Left renal cortex interstitium (tissue), 4 donors: ENCODE measurements at places on chromosomes 6 and 20. TPM values are rescaled to one million over a fixed set of nuclear protein-coding genes. Genes with fewer than 3 reads are reported as not detected.

- DNase-seq = no peak
Measured at GRCh38 chr20:12229891-12230290, 312.2 kb downstream of the BTBD3 start.

GRCh38 chr20:44970243-44970757, 4.0 kb downstream of the STK4 start:
- no peak for DNase-seq

DNA sequence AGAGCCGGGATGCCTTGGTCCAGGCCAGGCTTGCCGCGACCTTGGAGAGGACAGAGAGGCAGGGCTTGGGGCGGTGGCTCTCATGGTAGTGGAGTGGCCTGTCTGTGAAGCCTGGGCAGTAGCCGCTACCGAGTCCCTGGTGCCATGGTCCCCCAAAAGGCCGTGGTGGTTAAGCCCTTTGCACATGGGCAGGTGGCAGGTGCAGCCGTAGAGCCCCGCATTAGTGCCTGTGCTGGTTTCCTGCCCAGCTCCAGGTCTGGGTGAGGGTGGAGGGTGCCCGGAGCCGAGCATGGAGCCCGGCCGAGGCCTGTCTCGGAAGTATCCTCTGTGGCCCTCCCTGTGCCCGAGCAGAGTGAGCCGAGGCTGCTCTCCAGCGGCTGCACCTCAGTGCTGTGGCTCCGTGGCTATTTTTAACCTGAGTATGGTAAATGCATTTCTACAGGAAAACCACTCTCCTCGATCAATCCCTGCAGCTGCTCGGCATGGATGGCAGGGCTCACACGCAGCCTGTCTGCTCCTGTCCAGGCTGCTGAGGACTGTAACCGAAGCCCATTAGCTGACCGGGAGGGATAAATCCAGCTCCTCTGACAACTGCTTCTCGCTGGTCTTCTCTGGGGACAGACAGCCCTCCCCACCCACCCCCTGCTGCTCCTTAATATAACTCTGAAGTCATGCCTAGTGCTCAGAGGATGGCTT, 36.3 kb upstream of the GATA5 start:
- no peak for DNase-seq

DLL1 gene
- 8.7 TPM for polyA plus RNA-seq

NUS1 gene
- polyA plus RNA-seq = 46.3 TPM

RFX6 gene
- 0.06 TPM for polyA plus RNA-seq

DNA sequence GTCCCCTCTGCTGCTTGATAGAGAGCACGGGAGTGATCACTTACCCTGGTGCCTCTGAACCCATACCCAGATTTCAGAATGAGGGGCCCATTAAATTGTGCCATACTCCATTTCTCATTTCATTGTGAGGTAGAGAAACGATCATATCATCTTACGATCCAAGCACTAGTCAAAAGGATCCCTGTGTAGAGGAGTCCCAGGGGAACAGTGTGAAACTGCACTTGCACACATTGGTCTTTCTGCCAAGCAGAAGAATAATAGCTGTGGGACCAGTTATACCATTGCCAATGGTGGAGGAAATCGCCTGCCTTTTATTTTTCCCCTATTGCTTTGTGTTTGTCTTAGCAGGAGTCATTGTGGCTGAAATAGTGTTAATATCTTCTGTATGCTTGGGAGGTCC, 161.9 kb downstream of the FARS2 start:
- no peak for DNase-seq

RGS17 gene
- 1.7 TPM for polyA plus RNA-seq

DNA sequence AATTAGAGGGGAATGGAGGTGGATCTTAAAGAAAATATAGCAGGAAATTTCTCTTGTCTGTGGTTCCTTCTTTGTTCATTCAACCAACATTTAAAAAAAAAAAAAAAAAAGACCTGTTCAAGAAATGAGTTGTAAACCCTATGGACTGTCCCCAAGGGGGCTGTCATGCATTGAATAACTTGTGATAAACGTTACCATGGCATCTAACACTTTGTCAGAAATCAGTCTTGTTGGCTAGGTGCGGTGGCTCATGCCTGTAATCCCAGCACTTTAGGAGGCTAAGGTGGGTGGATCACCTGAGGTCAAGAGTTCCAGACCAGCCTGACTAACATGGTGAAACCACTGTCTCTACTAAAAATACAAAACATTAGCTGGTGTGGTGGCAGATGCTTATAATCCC, 381.7 kb downstream of the BCKDHB start:
- DNase-seq = no peak

ZNF391 gene
- 12.2 TPM for polyA plus RNA-seq

DNA sequence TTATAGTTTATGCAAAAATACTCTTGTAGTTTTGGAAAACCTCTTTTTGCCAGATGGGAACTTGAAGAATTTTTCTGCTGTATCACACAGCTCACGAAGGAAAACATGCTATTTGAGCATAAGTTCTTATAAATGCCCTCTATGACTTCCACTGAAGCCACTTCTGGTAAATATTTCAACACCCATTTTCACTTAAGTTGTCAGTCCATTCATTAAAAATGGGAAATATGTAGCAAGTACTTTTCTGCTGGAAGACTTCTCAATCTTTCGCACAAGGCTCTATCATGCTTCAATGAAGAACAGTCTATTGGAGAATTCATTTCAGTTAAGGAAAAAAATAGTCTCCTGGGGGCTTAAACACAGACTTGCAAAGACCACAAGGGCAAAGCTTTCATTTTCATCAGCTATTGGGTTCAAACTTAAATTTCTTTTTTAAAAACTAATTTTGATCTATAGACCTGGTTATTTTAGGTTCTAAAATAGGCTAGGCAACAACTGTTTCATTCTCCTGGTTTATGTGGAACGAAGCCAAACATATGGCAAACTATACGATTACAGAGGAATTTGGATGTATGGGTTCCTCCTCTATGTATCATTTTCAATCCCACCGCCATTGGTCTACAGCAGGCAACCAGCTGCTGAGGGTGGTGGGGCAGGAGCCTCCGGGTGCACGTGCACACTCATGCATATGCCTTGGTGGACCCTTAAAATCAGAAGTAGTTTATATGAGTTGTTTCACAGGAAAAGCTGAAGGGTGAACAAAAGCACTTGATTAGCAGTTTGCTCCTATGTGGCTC, 38.7 kb downstream of the LAMA4 start:
- no peak for DNase-seq

- no peak for DNase-seq
Measured at GRCh38 chr20:10466325-10466724, 31.2 kb downstream of the SLX4IP start.

GRCh38 chr6:157302736-157303135, 20.6 kb downstream of the TMEM242 start:
- DNase-seq = no peak

SLC44A4 gene
- polyA plus RNA-seq = 51.3 TPM

- DNase-seq = no peak
Measured at GRCh38 chr6:5082487-5083306, 2.4 kb upstream of the PPP1R3G start.

DNA sequence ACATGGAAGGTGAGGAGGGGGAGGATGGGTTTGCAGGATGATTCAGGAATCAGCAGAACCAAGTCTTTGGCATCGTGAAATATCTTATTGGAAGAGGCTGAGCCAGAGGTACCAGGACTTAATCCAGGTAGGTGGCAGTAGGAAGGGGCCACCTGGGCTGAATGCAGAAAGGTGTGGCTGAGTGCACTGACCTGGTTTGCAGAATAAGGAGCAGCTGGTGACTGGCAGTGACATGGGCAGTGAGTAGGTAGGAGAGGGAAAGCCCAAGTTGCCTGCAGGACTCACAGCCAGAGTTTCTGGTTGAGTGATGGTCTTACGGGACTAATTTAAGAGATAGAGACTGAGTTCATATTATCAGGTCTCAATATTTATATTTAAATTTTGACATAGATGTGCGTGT, 1.1 kb upstream of the PBOV1 start:
- no peak for DNase-seq

GCNT2 gene
- 16.0 TPM for polyA plus RNA-seq

DNA sequence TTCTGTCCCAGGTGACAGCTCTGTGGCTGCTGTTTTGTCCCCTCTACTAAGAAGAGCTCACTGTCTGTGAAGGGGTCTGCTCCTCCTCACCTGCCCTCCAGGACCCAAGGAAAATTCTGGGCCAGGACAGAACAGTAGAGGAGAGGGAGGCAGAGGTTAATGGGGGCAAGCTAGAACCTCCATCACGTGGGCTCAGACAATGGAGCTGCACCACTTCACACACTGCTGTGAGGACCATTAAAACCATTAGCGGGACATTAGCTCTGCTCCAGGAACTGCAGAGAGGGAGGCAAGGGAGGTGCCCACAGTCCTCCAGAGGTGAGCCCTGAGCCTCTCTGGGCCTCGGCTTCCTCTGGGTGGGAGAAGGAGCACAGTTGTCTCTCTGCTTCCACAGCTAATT, 78.4 kb downstream of the NOL4L start:
- no peak for DNase-seq

GRCh38 chr20:39853636-39854035, 835.4 kb downstream of the MAFB start:
- no peak for DNase-seq

DNA sequence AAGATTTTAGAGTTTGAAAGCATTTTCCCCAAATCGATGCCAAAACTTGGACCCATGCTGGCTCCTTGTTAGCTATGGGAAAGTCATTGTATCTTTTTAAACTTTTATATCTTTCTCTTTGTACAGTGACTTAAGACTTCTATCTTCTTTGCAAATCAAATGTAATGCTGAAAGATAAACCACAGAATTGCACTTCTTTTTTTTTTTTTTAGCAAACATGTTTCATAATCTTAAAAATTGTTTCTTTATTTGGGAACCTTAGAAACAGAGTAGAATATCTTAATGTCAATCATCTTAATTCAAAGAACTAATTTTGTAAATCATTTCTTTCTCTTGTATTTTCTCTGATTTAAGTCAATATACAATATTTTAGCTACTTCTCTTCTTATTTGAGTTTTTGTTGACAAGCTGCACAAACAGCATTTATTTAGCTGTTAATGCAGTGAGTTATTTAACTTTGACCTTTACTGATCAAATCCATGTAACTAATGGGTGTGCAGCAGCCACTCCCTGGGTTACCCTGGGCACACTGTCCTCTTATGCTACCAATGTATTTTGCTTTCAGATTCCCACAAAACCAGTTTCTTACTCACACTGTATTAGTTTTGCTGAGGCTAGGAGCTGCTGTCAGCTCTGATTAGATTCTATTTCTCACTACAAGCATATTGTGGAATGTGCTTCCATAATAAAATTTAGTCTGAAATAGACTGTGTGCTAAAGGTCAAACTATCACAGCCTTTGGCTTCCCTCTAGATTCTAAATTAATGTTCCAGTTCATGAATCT, 279.6 kb downstream of the ADGB start:
- no peak for DNase-seq

- DNase-seq = no peak
Measured at GRCh38 chr20:3804254-3804751, 8.2 kb downstream of the CDC25B start.

- no peak for DNase-seq
Measured at GRCh38 chr6:20217891-20218290, 5.6 kb upstream of the MBOAT1 start.

RAMACL gene
- polyA plus RNA-seq = 0.30 TPM

DNA sequence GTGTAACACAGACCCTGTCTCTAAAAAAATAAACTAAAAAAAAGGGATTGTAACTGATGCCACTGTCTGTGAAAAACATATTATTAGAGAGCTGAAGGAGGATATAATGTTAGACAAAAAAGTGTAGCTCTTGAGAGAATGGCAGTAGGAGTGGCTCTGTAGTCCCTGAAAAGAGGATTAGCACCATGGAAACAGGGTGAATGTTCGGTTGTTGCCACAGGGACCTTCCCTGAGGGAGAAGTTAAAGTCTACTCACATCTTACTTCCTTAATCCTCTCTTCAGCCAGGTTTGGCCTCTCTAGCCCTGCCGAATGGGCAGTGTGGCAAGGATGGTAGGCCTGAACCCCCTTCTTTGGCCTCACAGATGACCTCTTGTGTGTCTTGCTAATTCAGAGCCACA, 12.1 kb downstream of the SCAND1 start:
- DNase-seq = no peak

DNA sequence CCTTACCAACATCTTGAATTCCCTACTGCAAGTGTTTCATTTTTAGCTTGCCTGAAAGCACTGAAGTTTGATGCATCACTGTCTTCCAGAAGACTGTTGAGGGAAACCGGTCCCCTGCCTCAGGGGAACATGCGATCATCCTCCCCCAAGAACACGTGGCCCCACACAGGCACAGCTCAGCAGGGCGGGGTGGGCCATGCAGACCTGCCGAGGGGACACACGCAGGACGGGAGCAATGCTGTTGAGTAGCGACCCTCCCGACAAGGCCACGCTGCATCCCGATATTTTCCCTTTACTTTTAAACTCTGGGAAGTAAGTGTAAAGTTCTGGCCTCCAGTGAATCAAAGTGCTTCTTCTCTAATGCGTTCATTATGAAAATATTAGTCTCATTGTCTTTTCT, 59.3 kb upstream of the XRN2 start:
- no peak for DNase-seq

- DNase-seq = no peak
Measured at GRCh38 chr20:507761-508332, 35.7 kb downstream of the CSNK2A1 start.

- no peak for DNase-seq
Measured at GRCh38 chr20:389220-389619, 8.7 kb downstream of the TRIB3 start.

GRCh38 chr20:36861625-36861874, 14.4 kb upstream of the TLDC2 start:
- DNase-seq = no peak

- DNase-seq = no peak
Measured at GRCh38 chr20:19987046-19987445, 30.1 kb upstream of the NAA20 start.

PAX1 gene
- not detected for polyA plus RNA-seq

DNA sequence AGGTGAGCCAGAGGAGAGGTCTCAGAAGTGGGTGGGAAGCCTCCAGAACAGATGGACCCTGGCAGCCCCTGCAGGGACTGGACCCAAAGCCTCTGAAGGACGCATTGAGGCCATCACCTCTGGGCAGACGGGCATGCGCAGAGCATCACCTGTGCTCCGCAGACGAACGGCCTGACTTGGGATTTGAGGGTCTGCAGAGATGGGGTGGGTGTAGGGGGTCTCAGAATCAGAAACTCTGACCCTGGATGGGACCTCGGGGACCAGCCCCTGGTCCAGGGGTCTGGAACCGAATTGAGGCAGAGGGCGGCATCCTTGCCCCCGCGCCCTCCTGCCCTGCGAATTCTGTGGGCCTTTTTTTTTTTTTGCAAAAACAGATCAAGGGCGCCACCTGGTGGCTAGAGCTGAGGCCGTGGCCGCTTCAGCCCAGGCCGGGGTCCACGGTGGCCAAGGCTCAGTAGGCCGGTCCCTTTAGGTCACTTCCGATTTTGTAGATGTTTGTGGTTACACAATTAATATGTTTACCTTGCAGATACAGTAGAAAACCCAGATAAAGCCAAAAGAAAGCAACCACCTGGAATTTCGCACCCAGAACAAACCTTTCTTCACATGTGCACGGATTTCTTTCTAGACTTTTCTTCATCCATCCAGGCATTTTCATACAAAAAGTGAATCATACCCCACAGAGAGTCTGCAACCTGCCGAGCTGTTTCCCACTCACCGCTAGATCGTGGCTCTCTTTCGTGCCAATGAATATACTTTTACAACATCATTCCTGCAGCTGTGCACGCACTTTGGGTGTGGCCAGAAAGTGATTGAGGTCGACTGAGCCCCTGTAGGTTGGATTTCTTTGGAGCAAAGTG, 25.9 kb downstream of the ZBP1 start:
- DNase-seq = no peak
